ENCODE measurements at places on chromosomes 7 and 10.

GRCh38 chr7:151920488-151920887 is 35.8 kb upstream of the GALNTL5 start:
- DNase-seq, result no peak

GRCh38 chr10:65090991-65091390 is 1569.8 kb downstream of the REEP3 start:
- DNase-seq, result no peak

GRCh38 chr7:107125475-107125874 is 43.3 kb upstream of the HBP1 start:
- DNase-seq, result no peak

DNA sequence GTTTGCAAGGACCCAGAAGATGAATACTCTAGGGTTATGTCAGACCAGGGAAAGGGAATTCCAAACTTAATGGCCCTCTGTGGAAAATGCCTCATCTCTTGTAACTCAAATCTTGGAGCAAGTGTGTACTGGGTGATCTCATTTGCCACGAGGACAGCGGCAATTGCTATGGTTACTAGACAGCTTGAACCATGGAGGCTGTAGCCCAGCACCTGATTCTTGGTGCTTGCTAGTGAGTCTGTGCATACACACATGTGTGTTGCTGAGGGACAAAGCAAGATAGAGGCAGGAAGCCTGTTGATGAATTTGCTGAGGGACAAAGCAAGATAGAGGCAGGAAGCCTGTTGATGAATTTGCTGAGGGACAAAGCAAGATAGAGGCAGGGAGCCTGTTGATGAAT is 58.6 kb upstream of the FEZF1 start:
- DNase-seq, result no peak

DNA sequence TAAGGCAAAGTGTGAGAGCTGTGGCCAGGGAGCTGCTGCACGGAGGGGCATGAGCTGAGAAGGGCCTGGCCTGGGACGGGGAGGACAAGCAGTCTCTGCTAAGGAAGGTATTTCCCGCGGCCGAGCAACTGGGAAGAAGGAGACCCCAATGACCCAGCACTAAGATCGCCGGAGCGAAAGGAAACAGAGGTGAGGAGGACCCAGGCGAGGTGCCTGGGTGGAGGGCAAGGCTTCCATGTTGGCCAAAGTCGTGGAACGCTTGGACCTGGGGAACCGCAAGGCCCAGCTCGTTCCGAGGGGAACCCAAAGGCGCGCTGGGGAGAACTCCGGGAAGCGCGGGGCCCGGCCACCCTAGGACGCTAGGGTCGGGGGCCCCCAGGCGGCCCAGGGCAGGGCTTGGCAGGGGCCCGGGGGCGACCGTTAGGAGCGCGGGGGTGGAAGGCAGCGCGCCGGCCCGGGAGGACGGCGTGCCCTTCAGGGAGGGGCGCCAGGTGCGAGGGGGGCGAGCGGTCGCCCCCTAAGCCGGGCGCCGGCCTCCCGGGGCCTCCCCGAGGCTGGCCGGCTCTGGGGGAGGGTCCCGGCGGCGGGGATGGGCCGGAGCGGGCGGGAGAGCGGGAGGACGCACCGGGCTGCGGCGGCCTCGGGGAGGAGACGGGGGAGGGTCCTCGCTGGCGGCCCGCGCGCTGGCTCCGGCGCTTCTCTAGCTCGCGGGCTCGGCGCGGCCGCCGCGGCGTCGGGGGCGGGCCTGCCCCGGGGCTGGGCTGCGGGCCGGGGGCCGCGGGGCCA is 545 bp downstream of the GIGYF1 start:
- DNase-seq, result no peak

GRCh38 chr7:99840136-99840869 is 12.5 kb downstream of the CYP3A43 start:
- DNase-seq, result no peak

DNA sequence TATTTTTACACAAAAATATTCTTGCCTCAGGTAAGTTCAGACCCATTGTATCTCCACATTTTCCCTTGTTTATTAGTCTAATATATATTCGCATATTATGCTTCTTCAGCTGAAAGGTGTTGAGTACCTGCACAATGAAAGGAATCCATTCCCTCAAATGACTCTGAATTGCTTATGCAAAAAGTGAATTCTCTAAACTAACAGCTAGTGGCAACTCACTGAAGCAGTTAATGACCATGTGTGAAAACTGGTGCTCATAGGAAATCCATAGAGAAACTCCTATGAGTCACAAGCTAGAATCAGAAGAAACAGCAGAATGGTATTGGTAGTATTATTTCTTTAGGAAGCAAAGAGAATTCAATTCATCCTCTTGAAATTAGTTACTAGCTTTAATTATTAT is 33.5 kb upstream of the RNF148 start:
- no peak for DNase-seq

GRCh38 chr7:29322023-29322712 is 127.6 kb downstream of the CHN2 start:
- DNase-seq, result no peak

DNA sequence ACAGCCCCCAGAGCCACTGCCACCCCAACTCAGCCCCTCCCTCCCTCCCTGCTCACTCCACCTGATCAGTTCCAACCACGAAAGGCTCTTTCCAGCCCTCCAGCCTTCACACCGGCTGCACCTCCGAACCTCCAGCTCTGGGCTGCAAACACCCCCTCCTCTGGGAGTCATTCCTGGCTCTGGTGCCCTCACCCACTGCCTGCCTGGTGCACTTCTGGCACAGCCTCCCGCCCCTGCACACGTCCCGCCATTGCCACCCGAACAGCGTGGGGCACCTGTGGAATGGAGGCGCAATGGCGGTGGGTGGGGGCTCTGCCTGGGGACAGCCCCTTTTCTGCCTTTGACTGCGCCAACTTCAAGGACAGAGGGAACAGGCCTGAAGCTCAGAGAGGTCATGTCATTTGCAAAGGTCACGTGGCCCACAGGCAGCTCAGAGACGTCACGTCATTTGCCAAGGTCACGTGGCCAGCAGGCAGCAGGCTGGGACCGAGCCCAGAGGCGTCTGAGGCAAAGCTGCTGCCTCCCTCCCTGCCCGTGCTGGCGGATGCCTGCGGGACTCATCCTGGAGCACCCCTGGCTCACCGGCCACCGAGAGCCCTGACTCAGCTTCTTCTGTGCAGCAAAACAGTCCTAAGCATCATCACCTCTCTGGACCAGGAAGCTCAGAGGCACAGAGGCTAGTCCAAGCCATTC is 76.0 kb upstream of the DNAAF5 start:
- DNase-seq, result no peak

DNA sequence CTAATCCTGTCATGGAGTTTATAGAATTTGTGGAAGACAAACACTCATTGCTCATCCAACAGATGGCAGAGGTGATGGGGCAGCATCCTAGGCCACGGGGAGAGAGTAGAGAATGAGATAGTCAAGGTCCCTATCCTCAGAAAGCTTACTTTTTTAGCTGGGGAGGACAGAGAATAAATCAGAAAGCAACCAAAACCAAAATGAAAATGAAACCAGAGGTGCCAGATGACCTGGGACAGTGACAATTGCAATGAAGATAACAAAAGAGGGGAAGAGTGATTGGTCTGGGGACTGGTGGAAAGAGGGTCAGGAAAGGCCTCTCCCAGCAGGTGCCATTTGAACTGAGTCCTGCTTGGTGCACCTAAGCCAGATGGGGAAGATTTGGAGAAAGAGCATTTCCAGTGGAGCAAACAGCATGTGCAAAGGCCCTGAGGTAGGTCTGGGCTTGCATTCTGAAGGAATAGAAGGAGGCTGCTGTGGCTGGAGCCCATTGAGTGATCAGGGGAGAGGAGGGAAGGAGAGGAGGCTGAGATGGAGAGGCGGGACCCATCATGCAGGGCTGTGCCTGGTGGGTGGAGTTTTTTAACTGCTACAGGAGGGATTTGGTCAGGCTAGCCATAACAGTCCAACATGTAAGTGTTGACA is 164.1 kb downstream of the RPS24 start:
- DNase-seq, result no peak

DNA sequence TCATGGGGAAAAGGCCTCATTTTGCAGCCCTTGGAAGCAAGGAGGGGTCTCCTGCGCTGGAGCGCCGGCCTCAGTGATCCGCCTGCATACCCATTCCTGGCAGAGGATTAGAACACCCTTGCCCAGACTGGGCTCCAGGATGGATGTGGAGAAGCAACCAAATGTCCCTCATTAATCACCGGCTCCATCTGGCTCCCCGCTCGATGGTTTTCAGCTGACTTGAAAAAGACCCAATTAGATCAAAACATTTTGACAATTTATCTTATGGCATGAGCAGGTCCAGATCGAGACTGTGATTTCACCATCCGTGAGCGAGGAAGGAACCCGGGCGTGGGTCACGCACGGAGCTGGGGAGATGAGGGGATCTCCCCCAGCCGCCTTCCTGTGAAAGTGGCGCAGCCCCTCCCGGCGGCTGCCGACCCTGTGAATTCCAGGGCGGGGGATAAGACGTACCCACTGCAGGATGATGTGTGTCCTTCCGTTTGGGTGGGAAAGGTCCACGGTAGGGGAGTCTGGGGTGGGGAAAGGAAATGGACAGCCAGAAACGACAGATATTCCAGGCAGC is 141.6 kb downstream of the EMX2 start:
- DNase-seq, result no peak

GRCh38 chr7:79862447-79863210 is 272.0 kb upstream of the GNAI1 start:
- no peak for DNase-seq

DNA sequence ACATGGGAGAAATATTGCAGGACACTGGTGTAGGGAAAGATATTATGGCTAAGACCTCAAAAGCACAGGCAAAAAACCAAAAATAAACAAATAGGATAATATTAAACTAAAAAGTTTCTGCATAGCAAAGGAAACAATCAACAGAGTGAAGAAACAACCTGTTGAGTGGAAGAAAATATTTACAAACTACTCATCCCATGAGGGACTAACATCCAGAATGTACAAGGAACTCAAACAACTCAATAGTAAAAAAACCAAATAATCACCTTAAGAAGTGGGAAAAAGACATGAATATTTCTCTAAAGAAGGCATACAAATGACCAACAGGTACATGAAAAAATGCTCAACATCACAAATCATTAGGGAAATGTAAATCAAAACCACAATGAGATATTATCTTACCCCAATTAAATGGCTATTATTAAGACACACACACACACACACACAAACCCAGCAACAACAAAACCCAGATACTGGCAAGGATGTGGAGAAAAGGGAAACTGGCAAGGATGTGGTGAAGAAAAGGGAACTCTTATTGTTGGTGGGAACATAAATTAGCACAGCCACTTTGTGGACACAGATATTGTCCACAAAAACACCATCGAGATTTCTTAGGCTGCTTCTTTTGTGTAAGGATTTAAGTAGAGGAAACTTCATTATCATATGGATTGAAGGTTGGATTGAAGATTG is 9.8 kb upstream of the RAB18 start:
- no peak for DNase-seq

DNA sequence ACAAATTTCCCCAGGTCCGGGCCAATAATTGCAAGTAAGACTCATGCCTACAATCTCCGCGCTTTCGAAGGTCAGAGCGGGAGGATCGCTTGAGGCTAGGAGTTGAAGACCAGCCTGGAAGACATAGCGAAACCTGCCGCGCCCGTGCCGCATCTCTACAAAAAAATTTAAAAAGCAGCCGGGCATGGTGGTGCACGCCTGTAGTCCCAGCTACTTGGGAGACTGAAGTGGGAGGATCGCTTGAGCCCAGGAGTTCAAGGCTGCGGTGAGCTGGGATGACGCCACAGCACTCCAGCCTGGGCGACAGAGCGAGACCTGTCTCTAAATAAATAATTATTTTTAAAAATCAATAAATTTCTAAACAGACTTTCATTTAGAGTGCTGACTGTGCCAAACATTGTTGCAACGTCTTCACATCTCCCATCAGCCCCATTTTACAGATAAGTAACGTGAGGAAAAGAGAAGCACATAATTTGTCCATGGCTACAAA is 494 bp upstream of the CFAP43 start:
- DNase-seq, result no peak

DNA sequence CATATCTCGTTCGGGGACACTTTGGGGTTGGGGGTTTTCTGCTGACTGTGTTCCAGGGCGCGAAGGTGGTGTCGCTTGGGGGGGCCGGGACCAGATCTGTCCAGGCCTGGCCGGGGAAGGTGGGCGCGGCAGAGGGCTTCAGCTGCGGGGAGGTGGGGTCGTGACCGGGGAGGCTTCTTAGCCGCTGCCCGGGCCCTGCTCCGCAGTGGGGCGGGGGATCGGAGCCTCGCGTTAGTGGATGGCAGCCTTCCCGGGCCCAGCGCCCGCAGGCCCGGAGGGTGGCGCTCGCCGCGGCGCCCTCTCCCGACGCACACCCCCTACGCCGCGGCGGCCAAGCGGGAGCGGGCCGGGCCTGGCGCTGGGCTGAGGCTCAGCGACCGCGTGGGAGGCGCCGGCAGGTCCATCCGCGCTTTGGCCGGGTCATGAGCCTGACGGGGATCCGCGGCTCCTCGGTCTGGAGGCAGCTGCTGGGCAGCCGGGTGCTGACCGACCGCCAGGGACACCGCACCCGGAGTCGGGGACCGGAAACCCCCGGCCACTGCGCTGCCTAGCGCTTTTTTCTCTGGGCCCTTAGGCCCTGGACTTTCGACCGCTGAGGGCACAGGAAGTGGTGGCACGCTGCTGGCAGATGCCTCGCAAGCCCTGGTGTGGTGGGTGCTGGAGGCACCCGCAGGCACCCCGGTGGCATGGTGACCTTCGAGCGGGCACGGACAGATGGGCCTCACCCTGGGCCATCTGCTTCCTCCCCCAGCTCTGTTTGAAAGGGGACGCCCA is 1.2 kb downstream of the AGAP3 start:
- peak; percentile 50 for DNase-seq

DNA sequence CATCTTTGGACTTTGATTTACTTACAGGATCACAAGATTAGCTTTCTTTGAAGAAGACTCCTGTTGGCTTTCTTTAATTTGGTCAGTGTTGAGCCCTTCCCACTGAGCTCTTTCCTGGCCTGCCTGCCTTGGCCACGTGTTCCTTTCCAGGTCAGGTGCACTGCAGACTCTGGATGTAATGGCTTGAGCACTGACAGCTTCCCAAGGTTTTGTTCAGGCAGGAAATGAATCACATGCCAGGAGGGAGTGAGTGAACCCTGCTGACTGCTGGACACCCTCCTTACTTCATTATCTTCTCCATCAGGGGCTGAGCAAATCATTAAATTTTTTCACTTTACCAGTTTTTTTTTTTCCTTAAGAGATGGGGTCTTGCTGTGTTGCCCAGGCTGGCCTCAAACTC is 29.8 kb downstream of the SNX10 start:
- no peak for DNase-seq

DNA sequence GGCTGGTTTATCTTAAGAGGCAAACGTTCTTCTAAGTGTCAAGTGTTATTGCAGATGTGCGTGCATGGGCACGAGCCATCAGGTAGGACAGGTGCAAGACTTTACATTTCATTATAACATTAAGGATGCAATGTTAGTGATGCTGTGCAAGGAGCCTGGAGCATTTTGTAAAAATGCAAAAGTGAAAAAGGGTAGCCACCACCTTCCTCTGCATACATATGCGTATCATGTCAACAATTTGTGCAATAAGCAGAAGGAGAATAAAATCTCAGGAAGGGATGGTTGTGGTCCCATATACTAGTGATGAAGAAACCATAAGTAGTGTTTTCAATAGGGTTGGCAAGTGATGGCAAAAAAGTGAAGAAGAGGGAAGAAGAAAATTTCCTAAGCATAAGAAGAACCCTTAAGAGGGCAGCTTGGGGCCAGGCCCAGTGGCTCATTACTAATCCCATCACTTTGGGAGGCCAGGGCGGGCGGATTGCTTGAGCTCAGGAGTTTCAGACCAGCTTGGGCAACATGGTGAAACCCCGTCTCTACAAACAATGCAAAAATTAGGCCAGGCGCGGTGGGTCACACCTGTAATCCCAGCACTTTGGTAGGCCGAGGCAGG is 7.5 kb downstream of the PIK3AP1 start:
- no peak for DNase-seq
